ENCODE measurements at places on chromosomes 16 and 17. TPM values are rescaled to one million over a fixed set of nuclear protein-coding genes. Genes with fewer than 3 reads are reported as not detected.

GRCh38 chr17:9225305-9226101 lies 204.2 kb downstream of the NTN1 start:
- DNase-seq, result no peak

- no peak for DNase-seq
Observed at GRCh38 chr16:27700304-27700995, 150.5 kb downstream of the KATNIP start.

GRCh38 chr17:47791025-47791424 lies 30.6 kb downstream of the OSBPL7 start:
- DNase-seq, result no peak

DNA sequence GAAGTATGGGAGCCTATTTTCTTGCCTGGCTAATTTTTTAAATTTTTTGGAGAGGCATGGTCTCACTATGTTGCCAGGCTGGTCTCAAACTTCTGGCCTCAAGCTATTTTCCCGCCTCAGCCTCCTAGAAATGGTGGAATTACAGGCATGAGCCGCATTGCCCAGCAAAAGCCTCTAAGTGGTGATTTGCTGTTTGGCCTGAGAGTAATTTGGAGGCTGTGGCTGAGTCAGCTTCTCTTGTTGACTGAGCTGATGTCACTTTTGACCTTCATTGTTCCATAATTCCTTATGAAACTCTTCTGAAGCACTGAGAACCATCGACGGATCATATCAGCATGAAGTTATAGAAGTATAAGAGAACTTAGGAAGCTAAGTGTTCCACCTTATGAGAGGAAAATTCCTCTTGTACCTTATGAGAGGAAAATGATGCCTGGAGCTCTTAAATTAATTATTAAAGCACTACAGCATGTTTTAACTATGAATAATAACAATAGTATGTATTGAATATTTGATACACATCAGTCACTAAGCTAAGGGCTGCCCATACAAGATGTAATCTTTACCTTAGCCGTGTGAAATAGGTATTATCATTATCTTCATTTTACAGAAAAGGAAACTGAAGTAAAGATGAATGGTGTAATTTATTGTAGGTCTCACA lies 220.8 kb upstream of the MON1B start:
- DNase-seq, result no peak

The PRCD gene
- not detected for total RNA-seq

Data from HCT116 (cell line).